ENCODE measurements at places on chromosomes 4 and X.
A peak's percentile ranks its signal among the peaks of the same experiment; 100 is the strongest.

DNA sequence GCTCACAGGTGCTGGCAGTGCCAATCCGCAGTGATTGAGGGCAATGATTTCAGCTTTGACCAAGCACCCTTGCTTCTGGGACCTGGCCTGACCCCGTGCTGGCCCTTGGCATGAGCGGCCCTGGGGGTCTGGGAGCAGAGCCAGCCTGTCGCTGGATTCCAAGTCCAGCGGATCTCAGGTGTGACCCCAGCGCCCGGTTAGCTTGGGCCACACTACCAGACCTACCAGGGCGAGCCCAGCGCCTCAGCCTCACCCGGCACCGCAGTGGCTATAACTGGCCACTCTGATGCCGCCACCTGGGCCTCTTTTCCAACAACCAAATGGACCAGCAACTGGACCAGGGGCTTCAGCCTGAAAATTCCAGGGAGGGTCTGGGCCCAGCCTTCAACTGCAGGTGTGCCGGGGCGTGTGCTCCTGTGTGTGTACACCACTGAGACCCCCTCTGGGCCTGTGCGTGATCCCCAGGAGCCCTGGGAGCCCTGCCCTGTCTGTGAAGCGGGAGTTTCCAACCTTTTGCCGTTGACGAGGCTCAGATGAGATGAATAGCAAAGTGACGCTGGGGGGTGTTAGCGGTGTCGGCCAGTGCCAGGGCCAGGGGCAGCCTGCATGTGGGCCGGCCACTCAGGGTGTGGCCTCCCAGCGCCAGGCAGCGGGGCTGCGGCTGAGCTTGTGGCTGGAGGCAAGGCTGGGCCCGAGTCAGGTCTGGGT, 658 bp downstream of the SH3TC1 start:
- DNase-seq = no peak

DNA sequence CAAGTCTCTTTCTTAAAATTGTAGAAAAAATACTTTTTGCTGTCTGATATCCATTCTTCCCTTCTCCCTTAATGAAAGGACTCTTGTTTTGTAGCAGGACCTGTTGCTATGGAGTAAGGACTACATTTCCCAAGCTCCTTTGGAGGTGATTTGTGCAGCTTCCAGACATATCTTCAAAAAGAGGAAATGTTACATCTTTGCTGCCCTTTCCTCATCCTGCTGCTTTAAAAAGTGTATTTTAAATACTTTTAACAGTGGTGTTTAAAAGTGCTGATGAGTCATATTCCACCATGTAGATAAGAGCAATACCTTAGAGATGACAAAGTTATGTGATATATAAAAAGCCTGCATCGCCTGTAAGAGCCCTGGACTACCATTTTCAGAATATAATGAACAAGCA, 98.7 kb downstream of the CFAP299 start:
- no peak for DNase-seq

GRCh38 chr4:30842689-30843088, 122.5 kb downstream of the PCDH7 start:
- no peak for DNase-seq

DNA sequence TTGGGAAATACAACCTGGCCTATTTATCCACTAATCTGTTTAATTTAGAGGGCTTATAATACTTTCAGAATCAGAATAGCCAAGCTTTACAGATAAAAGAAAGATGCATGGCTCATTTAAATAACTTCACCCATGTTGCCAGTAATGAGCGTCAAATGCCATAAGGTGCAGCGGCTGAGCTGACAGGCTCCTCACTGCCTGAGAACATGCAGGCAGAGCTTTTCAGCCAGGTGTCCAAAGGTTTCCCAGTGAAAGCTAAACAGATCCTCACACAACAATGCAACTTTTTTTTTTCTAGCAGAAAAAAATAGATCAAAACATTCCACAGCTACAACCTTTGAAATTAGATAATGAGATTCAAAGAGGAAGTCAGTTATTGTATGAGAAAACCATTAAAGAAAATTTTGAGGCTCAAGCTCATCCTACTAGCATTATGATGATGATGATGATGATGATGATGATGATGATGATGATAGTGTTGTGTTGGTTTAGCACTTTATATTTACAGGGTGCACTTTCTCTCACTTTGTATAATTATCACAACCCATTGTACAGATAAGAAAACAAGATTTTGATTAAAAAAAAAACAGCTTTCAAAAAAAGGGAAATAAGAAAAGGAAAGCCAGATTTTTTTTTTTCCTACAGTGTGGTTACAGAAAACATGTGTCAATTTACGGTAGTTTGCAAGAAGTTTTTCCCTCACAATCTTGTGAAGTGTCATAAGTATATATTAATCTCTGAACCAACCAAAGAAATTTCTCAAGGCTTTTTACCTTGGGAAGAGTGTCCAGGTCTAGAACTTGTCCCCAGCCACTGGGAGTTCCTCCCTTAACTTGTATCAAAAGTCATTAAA, 12.2 kb upstream of the TNIP3 start:
- DNase-seq = no peak

- DNase-seq = peak; percentile 53
These were observed 441.7 kb upstream of the RASGEF1B start for GRCh38 chr4:81913427-81913879.

DNA sequence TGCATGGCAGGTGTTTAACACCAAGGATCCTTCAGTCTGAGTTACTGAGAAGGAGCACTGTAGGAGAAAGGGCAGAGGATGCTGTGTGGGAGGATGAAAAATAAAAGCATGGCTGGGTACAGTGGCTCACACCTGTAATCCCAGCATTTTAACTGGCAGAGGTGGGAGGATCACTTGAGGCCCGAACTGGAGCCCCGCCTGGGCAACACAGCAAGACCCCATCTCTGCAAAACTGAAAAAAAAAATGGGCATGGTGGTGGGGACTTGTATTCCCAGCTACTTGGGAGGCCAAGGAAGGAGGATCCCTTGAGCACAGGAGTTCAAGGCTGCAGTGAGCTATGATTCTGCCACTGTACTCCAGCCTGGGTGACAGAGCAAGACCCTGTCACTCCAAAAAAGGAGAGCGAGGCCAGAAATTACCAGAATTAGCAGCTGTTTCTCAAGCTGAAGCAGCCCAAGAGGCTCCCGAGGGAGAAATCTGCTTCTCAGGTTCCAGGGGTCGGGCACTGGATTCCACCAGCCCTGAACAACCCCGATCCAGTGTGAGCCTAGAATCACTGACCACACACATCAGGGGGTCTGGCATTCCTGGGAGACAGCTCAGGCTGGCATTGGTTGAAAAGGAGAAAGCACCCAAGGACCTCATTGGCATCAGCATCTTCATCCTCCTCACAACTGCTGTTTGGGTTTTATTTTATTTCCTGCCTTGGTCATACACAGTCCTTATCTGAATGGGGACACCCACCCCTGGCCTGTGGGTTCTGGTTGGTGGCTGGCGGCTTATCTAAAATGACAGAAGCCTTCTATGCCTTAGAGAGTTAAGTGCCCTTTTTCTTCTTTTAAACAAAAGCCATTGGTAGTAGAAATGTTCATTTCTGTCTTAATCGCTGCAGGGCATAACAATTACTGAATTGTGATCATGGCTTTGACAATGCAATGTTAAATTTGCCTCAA, 66.3 kb upstream of the TRIM2 start:
- peak; percentile 16 for DNase-seq

DNA sequence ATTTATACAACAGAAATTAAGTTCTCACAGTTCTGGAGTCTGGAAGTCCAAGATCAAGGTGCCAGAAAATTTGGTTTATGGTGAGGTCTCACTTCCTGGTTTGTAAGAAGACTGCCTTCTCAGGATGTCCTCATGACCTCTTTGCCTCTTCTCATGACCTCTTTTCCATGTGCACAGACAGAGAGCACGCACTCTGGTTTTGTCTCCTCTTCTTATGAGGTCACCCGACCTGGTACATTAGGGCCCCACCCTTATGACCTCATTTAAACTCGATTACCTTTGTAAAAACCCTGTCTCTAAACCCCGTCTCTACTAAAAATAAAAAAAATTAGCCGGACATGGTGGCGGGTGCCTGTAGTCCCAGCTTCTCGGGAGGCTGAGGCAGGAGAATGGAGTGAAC, 155.9 kb downstream of the KIT start:
- DNase-seq = no peak

Measured in NCI-H2171 treated with DMSO at 0.1 percent for 48 hours (cell line).